ENCODE measurements at places on chromosomes 16 and 17.

- DNase-seq = no peak
These were observed 1.3 kb upstream of the RAB40C start for GRCh38 chr16:588639-588888.

DNA sequence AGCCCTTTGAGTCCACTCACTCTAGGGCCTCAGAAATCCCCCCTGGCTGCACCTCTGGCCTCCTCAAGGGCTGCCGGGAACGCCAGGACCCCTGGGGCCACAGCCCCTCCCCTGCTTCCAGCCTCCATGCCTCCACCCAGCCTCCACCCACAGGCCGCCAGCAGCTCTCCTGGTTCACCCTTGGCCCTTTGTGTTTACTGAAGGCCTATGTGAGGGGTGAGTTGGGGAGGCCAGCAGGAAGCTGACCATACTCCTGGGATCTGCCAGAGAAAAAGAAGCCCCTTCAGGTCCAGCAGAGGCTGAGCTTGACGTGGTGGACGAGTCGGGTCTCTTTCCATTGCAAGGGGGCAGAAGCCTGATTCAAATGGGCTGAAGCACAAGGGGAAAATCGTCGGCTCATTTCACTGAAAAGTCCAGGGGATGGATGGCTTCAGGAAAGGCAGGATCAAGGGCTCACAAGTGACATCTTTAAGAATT lies 18.3 kb upstream of the ATP2A3 start:
- DNase-seq = no peak

DNA sequence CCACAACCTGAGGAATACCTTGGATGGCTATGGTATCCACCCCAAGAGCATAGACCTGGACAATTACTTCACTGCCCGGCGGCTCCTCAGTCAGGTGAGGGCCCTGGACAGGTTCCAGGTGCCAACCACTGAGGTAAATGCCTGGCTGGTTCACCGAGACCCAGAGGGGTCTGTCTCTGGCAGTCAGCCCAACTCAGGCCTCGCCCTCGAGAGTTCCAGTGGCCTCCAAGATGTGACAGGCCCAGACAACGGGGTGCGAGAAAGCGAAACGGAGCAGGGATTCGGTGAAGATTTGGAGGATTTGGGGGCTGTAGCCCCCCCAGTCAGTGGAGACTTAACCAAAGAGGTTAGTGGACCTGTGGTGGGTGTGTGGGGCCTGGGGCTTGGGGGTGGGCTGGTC lies 3.1 kb downstream of the NFE2L1 start:
- DNase-seq = no peak

- DNase-seq = no peak
These were observed 21.4 kb upstream of the GPT2 start for GRCh38 chr16:46862555-46863447.

GRCh38 chr16:67563708-67564468 lies 1.6 kb downstream of the CTCF start:
- no peak for DNase-seq

GRCh38 chr17:40463122-40463550 lies 19.9 kb downstream of the IGFBP4 start:
- no peak for DNase-seq

- DNase-seq = no peak
These were observed 2.0 kb upstream of the KRTAP2-3 start for GRCh38 chr17:41061964-41062363.

DNA sequence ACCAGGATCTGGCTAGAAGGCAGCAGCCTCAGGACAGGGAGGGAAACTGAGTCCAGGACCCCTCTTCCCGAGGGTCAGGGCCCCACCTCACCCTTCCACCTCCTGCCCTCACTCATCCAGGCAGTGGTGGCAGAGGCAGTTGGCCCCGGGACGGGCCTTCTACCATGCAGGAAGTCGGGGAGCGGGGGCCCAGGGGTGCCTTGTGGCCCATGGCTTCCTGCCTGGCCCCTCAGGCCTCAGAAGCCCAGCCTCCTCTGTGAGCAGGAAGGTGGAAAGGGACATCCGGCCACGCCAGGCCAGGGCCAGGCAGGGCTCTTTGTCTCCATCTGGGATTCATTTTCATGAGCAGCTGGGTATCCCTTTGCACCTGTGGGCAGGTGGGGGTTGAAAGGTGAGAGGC lies 58.5 kb downstream of the BAHCC1 start:
- DNase-seq = no peak

DNA sequence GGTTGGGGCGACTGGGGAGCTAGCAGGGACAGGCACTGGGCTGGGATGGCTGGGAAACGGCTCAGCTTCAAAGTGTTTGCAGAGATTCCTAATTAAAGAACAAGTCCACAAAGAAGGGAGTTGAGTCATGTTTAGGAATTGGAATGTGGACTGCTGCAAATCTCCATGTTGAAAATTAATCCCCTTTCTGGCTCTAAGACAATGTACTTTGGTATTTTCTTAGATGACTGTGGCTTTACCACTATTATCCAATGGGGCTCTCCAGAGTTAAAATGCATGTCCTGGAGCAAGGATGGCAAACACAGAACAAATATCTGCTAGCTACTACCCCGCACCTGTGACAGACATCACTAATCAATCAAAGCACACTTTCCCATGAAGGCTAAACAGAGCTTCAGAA lies 22.2 kb upstream of the WSCD1 start:
- DNase-seq = no peak

DNA sequence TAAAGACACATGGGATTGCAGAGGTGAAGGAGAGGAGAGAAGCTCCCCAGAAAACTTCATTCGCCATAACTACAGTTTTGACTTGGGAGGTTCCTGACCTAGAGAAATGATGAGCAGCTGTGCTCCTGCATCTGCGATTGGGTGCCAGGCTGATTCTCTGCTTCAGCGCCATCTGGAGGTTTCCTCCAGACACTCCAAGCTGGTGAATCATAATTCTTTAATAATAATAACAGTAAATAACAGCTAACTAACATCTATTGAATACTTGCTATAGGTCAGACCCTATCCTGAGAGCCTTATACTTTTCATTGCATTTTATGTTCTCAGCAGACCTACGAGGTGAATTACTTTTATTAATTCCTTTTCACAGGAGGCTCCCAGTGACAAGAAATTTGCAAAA lies 575.8 kb downstream of the TOX3 start:
- no peak for DNase-seq

DNA sequence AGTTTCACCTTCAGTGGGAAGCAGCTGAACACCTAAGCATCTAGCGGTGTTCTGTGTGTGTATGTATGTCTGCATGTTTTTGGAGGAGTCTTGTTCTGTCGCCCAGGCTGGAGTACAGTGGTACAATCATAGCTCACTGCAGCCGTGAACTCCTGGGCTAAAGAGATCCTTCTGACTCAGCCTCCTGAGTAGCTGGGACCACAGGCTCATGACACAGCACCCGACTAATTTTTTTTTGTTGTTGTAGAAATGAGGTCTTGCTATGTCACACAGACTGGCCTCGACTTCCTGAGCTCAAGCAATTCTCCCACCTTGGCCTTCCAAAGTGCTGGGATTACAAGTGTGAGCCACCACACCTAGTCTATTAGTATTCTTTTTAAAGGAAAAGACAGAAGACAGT lies 30.2 kb upstream of the FAAP100 start:
- no peak for DNase-seq

GRCh38 chr16:16016388-16016964 lies 67.1 kb downstream of the ABCC1 start:
- no peak for DNase-seq

DNA sequence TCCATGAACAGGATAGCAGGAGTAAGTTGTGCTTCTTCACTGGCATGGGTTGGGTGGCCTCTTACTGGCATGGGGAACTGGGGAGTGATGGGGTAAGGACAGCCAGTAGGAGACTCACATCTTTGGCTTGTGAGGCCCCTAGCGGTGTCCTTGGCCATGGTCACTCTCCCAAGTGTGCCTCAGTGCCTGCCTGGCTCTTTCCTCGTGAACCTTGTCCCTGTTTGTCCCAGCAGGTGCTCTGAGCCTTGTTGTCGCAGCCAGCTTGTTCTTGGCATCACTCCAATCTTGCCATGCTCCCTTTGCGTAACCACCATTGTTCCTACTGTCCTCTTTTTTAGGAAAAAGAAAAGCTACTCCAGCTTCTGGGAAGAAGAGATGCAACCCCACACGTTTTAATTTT lies 53.6 kb upstream of the SDK2 start:
- peak; percentile 65 for DNase-seq

DNA sequence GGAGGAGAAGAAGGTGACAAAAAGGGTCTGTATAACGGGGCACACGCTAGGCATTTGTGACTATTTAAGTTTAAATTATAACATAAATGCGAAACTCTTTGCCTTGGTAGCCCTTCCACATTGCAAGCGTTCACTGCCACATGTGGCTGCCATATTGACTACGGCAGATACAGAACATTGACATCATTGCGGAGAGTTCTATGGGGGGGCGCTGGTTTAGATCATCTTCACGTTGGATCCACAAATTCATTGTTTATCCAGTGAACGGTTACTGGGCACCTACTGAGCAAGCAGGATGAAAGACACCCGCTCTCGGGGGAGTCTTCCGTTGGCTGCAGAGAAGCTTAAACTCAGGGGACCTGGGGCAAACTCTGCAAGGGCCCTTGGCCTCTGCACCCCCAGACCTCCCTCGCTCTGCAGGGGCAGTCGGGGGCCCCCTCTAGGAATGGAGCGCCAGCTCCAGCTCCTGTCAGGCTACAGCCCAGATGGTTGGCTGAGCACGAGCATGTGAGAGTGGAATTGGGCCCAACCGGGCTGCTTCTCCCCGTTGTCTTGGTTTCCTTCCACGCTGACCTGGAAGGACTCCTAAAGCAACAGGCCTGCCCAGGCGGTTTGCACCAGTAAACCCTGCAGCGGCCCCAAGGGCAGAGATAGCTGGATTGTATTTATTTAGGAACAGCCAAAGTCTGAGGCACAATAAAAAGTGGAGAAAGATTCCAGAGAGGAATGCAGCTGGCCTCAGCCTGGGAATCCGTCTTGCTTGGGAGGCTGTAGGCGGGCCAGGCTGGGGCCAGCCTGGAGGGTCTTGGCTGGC lies 172.2 kb downstream of the SEC14L1 start:
- no peak for DNase-seq

DNA sequence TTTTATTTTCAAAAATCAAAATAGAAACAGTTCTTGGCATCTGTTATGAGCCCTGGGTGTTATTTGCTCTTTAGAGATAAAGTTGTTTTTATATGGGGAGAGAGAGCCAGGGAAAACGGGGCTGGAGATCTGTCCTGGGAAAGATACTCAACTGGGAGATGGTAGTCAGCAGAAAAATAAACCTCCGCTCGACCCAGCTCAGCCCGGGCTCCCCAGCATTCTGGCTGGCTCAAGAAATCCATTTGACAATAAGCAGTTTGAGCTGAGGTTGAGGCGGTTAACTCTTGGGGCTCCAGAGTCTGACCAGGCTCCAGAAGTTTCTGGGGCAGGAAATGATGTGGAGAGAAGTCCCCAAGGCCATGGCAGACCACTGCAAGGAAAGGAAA lies 151.9 kb downstream of the IRX5 start:
- DNase-seq = no peak

DNA sequence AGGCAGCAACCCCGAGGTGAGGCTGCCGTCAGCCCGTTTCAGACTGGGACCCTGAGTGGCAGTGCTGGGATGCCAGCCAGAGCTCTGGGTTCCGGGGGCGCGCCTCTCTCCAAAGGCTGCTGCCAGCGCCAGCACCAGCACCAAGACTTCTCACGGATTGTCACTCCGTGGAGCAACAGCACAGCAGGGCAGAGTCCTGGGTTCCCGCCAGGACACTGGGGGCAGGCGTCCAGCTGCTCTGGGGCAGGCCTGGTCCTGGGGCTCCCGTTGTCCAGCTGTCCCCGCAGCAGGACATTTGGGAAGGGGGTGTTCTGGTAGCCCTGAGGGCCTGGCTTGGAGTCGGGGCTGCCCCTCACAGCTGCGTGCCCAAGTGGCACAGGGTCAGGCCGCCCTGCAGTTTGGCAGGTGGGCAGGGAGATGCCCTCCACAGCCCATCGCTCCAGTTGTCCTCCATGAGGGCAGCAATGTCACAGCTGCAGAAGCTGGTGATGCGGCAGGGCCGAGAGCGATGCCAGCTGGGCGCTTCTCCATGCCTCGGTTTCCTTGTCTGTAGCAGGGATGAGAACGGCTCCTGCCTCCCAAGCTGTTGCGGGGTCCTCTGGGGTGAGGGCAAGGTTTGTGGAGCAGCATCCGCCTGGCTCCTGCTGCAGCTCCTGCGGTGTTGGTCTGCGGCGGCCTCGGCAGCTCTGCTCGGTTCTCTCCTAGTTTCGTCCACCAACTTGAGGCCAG lies 137.3 kb upstream of the CIBAR2 start:
- DNase-seq = no peak

GRCh38 chr17:4738136-4739121 lies 1.2 kb upstream of the ZMYND15 start:
- DNase-seq = no peak

Measured in NCI-H2029 (cell line).